Activated T-helper 2 cell treated with anti-CD3 and anti-CD28 coated beads, Interferon-gamma antibody, Interleukin-2, Interleukin-4, amounts not matched to agents 10 μg/mL and 5 μg/mL and 100 μg/mL, durations not matched to agents 14 hours and 24 hours and 36 hours (primary cell): ENCODE measurements at places on chromosomes 3 and 15. TPM values are rescaled to one million over a fixed set of nuclear protein-coding genes. Genes with fewer than 3 reads are reported as not detected.

DTX3L gene
- 32.4 and 34.3 TPM in 2 replicates for total RNA-seq

GOLGA8J gene
- not detected in 2 replicates for total RNA-seq

CAND2 gene
- total RNA-seq, result 1.1 and 2.0 TPM in 2 replicates

RASA2 gene
- 30.0 and 34.5 TPM in 2 replicates for total RNA-seq

CHDH gene
- 10.7 and 12.0 TPM in 2 replicates for total RNA-seq

ZBTB47 gene
- 0.16 and 0.44 TPM in 2 replicates for total RNA-seq

ILDR1 gene
- 0.21 and 0.28 TPM in 2 replicates for total RNA-seq

ATP13A5 gene
- not detected in 2 replicates for total RNA-seq

RHCG gene
- total RNA-seq, result not detected in 2 replicates

CEP19 gene
- 3.7 and 4.5 TPM in 2 replicates for total RNA-seq

SLC9A9 gene
- total RNA-seq, result 1.6 and 2.0 TPM in 2 replicates

CCDC39 gene
- total RNA-seq, result not detected in 2 replicates

PRSS50 gene
- total RNA-seq, result not detected in 2 replicates

CASR gene
- not detected in 2 replicates for total RNA-seq

SAXO2 gene
- total RNA-seq, result 0.51 TPM in 1 of 2 replicates, not detected in the other

CHRM5 gene
- not detected in 2 replicates for total RNA-seq

SCN5A gene
- total RNA-seq, result not detected in 2 replicates

GOLGA8M gene
- 0.55 and 0.96 TPM in 2 replicates for total RNA-seq

PEX5L gene
- total RNA-seq, result 0.05 and 0.25 TPM in 2 replicates

CAPN3 gene
- total RNA-seq, result 1.2 and 1.8 TPM in 2 replicates

ACP3 gene
- not detected in 2 replicates for total RNA-seq

POC1A gene
- total RNA-seq, result 20.4 and 22.2 TPM in 2 replicates

RTP4 gene
- total RNA-seq, result 3.4 and 3.9 TPM in 2 replicates
